AG08396 (cell line): ENCODE measurements at places on chromosomes 6 and 20.

DNA sequence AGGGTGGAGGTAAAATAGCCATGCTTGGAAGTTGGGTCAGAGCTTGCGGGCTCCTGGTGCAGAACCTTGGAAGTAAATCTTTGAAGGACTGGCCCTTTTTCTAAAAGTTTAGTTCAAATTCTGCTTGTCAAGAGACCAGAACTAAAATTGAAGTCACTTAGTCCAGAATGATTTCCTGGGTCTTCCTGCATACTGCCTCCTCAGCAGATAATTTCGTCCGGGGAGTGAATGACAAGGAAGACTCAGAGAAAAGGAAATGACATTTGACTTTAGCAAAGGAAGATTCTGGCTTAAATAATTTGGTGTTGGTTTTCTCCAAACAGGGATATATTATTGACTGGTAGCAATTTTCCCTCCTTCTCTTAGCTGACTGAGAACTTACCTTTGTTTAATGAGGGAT, 1.2 kb downstream of the TM9SF4 start:
- DNase-seq, result no peak

- DNase-seq, result no peak
Measured at GRCh38 chr6:15282334-15282733, 36.5 kb downstream of the JARID2 start.

- no peak for DNase-seq
Measured at GRCh38 chr6:96795481-96795880, 41.8 kb downstream of the GPR63 start.

DNA sequence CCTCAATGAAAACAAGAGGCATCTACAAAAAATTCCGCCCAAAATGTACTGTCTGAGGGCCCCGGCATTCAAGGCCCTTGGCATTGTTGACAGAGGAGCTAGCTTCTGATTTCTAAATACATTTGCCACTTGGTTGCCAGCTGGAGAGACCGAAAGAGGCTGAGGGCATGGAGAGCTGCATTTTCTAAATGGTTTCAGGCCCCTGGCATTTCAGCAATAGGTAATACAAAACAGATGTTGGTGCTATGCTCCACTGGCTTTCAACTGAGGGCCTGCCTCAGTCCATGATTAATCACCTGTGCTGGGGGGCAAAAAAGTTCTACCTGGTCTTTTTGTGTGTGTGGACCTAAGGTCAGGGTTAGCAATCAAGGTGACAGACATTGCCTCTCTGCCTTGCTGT, 79.5 kb upstream of the ISM1 start:
- no peak for DNase-seq
